ENCODE measurements at places on chromosomes 5 and 9.

GRCh38 chr9:16293610-16294009 is 576.9 kb downstream of the BNC2 start:
- DNase-seq, result no peak

DNA sequence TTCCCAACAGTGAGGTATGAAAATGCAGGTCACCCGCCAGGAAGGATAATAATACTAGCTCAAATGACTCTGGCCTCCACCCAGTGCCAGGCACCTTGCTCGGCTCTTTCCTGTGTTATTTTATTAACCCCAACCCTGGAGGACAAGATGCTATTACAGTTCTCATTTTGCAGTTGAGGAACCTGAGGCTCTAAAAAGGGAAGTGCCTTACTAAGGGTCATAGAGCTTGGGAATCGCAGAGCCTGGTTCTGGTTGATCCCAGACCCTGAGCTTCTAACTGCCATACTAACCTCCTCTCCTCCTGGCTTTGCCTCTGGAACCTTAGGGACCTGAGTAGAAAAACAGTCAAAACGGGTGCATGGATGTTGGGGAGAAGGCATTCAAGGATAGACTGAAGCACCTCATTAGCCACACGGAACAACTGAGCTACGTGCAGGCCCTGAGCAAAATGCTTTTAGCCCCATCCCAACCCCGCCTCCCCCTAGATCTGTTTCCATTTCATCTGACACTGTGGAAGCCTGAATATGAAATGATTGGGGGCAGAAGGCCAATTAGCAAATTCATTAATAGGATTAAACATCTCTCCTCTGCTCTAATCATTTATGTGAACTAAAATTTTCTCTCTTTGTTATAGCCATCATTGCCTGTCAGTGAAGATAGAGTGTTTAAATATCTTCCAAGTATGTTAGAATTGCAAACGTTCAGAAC is 7.9 kb downstream of the KCNIP1 start:
- no peak for DNase-seq

DNA sequence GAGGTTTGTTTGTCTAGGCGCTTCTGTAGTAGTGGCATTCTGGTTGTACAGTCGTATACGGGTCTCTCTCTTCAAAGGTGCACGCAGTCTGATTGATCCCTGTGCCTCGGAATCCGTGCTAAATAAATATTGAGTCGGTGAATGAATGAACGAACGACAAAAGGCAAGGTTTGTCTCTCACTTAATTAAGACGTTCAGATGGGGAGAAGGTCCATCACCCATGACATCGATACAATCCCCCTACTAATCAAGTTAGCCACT is 500 bp upstream of the CREBRF start:
- no peak for DNase-seq

GRCh38 chr9:31582071-31582470 is 802.4 kb upstream of the ACO1 start:
- no peak for DNase-seq

DNA sequence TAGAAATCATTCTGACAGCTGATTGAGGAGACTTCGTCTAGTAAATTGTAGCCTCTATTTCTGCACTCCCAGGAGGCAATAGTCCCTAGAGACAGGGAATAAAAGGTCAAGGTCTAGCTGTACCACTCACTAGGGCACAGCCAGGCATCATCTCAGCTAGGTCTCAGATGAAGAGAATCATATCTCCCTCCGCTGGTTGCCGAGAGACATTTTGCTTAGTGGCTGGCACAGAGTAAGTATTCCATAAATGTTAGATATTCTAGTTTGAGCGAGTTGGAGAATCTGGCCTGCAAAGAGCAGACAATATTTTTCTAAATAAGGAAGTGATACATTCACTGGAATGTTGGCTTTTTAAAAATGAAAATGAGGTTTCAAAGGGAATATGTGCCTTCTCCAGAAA is 180.4 kb upstream of the ACTBL2 start:
- no peak for DNase-seq

GRCh38 chr5:109654455-109654854 is 35.3 kb upstream of the MAN2A1 start:
- DNase-seq, result no peak
